Muscle of arm (tissue), 14 donors: ENCODE measurements at places on chromosomes 11 and 22. TPM values are rescaled to one million over a fixed set of nuclear protein-coding genes. Genes with fewer than 3 reads are reported as not detected.

The TSPAN18 gene
- 38.2 TPM for polyA plus RNA-seq

DNA sequence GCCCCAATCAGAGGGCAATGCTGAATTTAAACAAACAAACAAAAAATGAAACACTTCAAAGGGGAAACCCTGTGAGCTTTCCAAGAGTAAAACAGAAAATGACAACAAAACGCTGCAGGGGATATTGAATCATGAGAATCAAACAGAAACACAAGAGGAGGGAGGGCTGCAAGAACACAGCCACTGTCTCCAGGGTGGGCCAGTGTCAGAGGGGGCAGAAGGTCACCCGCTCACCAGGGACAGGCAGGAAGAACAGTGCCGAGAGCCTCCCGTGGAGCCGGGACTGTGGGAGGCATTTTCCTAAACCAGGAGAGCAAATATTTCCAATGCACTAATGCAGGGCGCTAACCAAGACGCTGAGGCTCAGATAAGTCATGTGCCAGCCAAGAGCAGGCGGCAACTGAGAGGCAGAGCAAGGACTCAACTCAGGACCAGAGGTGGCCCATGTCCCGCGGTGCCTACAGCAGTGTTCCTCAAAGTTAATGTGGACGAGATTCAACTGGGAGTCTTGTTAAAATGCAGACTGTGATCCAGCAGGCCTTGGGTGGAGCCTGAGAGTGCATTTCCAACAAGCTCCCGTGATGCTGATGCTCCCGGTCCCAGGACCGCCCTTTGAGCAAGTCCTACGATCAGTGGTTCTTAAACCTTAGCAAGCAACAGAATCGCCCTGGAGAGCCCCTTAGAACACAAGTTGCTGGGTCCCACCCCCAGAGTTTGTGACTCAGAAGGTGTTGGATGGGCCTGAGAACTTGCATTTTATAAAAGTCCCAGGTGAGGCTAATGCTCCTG is 197.2 kb downstream of the TENM4 start:
- DNase-seq = no peak

The PTPN5 gene
- 0.20 TPM for polyA plus RNA-seq

GRCh38 chr11:94708642-94709041 is 59.5 kb upstream of the AMOTL1 start:
- no peak for DNase-seq

DNA sequence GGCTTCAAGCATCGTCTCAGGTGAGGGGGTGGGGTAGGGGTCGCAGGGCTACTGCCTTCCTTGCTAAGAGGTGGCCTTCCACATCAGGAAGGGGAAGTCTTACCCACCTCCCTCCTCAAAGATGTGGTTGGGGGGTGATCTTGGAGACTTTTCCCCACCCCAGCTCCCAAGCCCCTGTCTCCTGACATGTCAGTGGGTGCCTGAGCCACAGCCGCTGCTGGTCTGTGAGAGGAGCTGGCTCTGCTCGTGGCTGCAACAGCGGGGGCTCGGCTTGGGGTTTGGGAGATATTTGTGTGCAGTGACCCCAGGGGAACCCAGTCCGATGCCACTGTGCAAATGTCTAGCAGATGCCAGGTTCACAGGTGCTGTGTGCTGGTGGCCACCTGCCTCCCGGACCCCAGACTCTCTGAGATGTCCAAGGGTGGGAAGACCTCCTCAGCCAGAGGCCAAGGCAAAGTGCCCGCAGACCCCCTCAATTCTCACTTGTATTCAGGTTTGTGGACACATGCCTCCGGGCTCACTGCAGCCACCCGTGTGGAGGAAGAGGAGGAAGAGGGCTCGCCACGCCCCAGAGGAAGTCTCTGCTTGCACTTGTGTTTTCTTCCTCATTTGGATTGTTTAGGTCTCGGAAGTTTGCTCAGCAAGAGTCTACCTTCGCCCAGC is 1.9 kb downstream of the KCNQ1 start:
- DNase-seq = no peak

DNA sequence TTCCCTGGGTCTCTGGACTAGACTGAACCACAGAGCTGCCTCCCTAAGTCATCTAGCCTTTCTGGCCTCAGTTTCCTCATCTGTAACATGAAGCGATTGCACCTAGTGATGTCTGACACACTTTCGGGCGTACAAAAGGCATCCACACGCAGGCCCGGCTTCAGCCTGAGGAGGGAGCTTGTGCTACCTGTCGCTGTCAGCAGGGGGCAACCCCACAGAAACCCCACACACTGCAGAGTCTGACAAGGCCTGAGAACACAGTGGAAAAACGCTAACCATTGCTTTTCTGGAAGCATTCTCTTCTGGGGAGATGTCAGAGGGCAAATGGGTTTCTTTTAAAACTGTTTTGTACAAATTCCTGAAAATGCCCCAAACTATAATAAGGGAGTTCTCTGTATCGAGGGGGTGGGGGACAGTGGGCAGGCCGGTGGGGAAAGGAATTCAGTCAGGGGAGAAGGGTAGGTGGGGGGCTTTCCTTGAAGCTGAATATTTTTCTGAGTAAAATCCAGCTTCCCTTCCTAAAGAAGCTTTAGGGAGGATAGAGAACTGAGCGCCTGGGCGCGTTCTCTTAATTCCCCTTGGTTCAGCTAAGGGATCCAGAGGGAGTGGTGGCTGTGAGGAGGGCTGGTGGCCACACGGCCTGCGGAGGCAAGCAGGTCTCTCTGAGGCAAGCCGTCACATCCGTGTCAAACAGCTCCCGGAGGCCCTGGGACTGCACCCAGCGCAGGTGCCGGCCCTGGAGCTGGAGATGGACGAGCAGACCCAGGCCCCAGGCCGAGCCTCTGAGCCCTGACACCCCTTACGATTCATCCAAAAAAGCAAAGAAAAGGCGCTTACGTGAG is 533 bp downstream of the ELF5 start:
- no peak for DNase-seq

The TNNI2 gene
- 1,869 TPM for polyA plus RNA-seq

The CDHR5 gene
- polyA plus RNA-seq = 1.2 TPM

DNA sequence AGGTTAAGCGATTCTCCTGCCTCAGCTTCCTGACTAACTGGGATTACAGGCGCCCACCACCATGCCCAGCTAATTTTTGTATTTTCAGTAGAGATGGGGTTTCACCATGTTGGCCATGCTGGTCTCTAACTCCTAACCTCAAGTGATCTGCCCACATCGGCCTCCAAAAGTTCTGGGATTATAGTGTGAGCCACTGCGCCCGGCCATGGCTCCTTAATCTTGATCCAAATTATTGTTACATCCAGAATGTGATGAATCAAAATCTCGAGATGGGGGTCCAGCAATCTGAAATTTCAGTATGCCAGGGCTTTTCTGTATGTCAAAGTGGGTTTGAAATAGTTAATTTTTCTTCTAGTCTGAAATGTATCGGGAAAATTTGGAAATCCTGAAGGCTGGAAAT is 3.7 kb downstream of the RPL27A start:
- no peak for DNase-seq

- DNase-seq = no peak
These were observed 105.8 kb upstream of the ARHGAP42 start for GRCh38 chr11:100581318-100581717.

The PTDSS2 gene
- polyA plus RNA-seq = 26.0 TPM

The DBX1 gene
- 24.5 TPM for polyA plus RNA-seq

GRCh38 chr11:69316956-69317355 is 23.0 kb downstream of the MYEOV start:
- DNase-seq = no peak
